ENCODE measurements at places on chromosomes 7 and 10.

- DNase-seq = no peak
- no peaks in the 10 kb centered on the region for H3K36me3 ChIP-seq
- H3K4me1 ChIP-seq = peaks cover 2% of the 10 kb centered on the region
These were observed 36.7 kb downstream of the GNG11 start for GRCh38 chr7:93958216-93958615.

DNA sequence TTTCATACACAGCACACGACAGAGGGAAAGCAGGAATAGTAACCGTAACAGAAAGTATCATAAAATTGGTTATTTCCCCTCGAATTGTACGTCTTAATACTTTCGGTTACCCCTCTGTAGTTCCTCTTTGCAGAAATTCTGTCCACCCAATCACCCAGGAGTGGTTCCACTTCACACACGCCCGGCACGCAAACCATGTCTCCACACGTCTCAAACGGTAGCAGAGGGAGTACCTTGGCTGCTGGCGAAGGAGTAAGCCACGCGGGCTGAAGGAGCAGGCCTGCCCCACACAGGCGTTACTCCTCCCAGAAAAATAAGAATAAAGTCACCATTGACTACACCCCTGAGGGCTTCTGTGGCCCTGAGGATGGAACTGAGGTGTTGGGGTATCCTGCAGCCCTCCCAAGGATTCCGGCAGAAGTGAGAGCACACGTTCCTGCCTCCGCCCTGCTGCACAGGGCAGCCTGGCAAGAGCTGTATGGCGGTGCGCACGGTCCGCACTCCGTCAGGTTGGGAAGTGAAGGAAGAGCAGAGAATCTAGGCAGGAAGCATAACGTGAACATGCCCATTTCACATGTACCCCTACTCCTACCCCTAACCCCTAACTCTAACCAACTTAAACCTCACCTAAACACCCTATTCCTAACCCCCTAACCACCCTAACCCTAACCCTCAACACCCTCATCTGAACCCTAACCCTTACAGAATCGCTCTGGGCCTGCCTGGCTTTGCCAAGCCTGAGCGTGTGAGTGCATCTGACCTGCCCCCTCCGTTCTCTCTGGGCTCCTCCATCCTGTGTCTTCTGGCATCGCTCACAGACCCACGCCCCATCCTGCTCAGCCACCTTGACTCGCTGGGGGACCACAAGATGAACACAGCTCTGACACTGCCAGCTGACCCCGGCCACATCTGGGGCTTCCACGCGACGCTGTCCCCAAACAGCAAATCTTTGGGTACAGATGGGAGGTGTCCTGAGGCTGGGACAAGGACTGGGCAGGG lies 18.2 kb downstream of the GPR146 start:
- peaks cover 54% of the 10 kb centered on the region for H3K4me1 ChIP-seq
- H3K4me3 ChIP-seq = peak overlapping the region; percentile 52
- peaks cover 8% of the 10 kb centered on the region for H3K27me3 ChIP-seq
- peak; percentile 54 for DNase-seq
- H3K36me3 ChIP-seq = peaks cover 3% of the 10 kb centered on the region
- peak overlapping the region; percentile 65 for H3K27ac ChIP-seq

DNA sequence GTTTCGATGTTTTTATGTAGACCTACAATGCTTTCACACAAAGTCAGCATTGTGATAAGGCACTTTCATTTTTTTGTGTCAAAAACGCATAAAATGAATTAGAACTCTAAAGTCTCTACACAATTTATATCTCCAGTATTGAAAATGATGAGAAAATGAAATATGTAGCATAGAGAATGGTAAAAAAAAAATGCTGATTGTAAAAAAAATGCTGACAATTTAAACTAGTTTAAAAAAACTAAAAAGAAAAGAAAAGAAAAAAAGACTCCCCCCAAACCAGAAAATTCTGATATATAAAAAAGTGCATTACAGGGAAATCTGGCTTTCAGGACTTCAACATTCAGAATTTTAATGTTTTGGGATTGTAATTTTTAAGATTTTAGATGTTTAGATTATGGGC lies 148.1 kb downstream of the FZD1 start:
- no peak for DNase-seq
- H3K27me3 ChIP-seq = no peaks in the 10 kb centered on the region
- no peaks in the 10 kb centered on the region for H3K4me1 ChIP-seq
- H3K4me3 ChIP-seq = no peak overlapping the region
- no peak overlapping the region for H3K27ac ChIP-seq

DNA sequence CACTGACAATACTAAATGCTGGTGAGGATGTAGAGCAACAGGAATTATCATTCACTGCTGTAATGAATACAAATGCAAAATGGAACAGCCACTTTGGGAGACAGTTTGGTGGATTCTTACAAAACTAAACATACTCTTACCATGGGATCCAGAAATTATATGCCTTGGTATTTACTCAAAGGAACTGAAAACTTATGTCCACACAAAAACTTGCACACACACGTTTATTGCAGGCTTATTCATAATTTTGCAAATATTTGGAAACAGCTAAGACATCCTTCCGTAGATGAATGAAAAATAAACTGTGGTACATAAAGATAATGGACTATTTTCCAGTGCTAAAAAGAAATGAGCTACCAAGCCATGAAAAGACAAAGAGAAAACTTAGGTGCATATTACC lies 69.6 kb downstream of the SEM1 start:
- DNase-seq = no peak
- no peaks in the 10 kb centered on the region for H3K27me3 ChIP-seq
- H3K4me1 ChIP-seq = no peaks in the 10 kb centered on the region

GRCh38 chr10:22927166-22927565 lies 687 bp upstream of the ARMC3 start:
- H3K27ac ChIP-seq = no peak overlapping the region
- H3K36me3 ChIP-seq = no peaks in the 10 kb centered on the region
- peaks cover 11% of the 10 kb centered on the region for H3K4me1 ChIP-seq
- no peak for DNase-seq
- H3K4me3 ChIP-seq = no peak overlapping the region
- peaks cover 6% of the 10 kb centered on the region for H3K27me3 ChIP-seq

GRCh38 chr7:94142281-94142680 lies 138.1 kb upstream of the BET1 start:
- H3K36me3 ChIP-seq = no peaks in the 10 kb centered on the region
- H3K4me3 ChIP-seq = no peak overlapping the region
- no peak overlapping the region for H3K27ac ChIP-seq

- no peak for DNase-seq
- no peak overlapping the region for H3K27ac ChIP-seq
- no peaks in the 10 kb centered on the region for H3K36me3 ChIP-seq
- H3K27me3 ChIP-seq = no peaks in the 10 kb centered on the region
These were observed 28.4 kb downstream of the CDK6 start for GRCh38 chr7:92808006-92808405.

DNA sequence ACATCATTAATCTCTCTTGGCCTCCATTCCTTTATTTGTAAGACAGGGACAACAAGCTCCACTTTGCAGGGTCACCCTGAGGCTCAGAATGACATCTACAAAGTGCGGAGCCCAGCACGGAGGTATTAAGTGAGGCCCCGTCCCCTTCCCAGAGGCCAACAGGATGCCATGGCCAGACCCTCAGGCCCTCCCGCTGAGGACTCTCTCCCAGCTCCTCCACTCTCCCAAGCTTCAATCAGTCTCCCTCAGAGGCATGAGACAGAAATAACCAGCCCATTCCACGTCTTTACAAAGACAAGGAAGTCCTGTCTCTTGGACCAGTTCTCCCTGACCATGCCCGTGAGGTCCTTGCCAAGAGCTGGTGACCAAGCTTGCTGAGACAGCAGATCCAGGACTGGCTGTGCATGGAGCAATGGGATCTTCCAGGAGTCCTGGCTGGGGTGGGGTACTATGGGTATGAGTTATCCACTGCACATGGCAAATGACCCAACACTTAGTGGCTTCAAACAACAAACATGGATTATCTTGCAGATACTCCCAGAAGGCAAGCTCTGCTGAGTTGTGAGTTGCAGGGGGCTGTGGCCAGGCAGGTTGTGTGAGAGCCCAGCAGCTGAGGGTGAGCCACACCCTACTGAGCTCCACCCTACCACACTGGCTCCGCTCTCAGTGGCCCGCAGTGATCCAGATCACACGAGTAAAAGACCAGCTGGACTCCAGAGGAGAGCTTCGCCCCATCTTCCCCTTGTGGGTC lies 4.3 kb upstream of the PPIF start:
- no peaks in the 10 kb centered on the region for H3K36me3 ChIP-seq
- no peak overlapping the region for H3K27ac ChIP-seq
- H3K27me3 ChIP-seq = no peaks in the 10 kb centered on the region
- H3K4me3 ChIP-seq = no peak overlapping the region
- H3K4me1 ChIP-seq = peaks cover 4% of the 10 kb centered on the region
- no peak for DNase-seq

DNA sequence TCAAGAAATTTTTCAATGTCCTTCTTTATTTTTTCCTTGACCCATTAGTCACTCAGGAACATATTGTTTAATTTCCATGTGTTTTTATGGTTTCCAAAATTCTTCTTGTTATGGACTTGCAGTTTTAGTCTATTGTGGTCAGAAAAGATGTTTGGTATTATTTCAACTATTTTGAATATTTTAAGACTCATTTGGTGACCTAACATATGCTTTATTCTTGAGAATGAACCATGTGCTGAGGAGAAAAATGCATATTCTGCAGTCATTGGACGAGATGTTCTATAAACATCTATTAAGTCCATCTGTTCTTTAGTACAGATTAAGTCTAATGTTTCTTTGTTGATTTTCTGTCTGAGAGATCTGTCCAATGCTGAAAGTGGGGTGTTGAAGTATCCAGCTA lies 42.3 kb upstream of the MDFIC start:
- H3K4me3 ChIP-seq = no peak overlapping the region
- H3K27me3 ChIP-seq = no peaks in the 10 kb centered on the region
- no peaks in the 10 kb centered on the region for H3K4me1 ChIP-seq
- peaks cover 3% of the 10 kb centered on the region for H3K36me3 ChIP-seq

DNA sequence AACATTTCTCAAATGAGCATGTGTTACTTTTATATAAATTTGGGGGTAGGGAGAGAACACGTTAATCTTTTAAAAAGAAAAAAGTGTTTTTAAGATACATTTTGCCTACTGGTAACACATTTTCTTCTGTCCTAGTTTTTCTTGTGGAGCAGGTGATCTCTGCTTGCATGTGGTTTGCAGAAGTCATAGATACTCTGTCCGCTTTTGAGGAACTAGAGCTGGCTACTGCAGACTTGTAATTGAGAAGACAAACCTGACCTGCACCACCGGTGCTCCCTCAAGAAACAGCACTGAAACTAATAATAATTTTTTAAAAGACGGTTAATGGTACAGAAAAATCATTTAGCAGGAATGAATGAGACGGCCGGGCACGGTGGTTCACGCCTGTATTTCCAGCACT lies 243.1 kb downstream of the KIAA1217 start:
- H3K27ac ChIP-seq = no peak overlapping the region
- H3K4me3 ChIP-seq = no peak overlapping the region
- no peaks in the 10 kb centered on the region for H3K27me3 ChIP-seq
- no peaks in the 10 kb centered on the region for H3K36me3 ChIP-seq
- no peaks in the 10 kb centered on the region for H3K4me1 ChIP-seq

GRCh38 chr10:122420624-122421007 lies 33.8 kb upstream of the ARMS2 start:
- no peak overlapping the region for H3K4me3 ChIP-seq
- no peak for DNase-seq
- peaks cover 51% of the 10 kb centered on the region for H3K36me3 ChIP-seq
- H3K27me3 ChIP-seq = no peaks in the 10 kb centered on the region

- DNase-seq = no peak
- no peaks in the 10 kb centered on the region for H3K27me3 ChIP-seq
- H3K4me1 ChIP-seq = no peaks in the 10 kb centered on the region
- H3K27ac ChIP-seq = no peak overlapping the region
These were observed 15.3 kb downstream of the EDRF1 start for GRCh38 chr10:125734823-125735222.

- H3K36me3 ChIP-seq = no peaks in the 10 kb centered on the region
- no peak overlapping the region for H3K27ac ChIP-seq
- H3K4me1 ChIP-seq = no peaks in the 10 kb centered on the region
- peaks cover 15% of the 10 kb centered on the region for H3K27me3 ChIP-seq
These were observed 78.1 kb upstream of the IMMP2L start for GRCh38 chr7:111640416-111640815.

- H3K4me3 ChIP-seq = no peak overlapping the region
- H3K4me1 ChIP-seq = peaks cover 66% of the 10 kb centered on the region
- no peak for DNase-seq
- peak overlapping the region; percentile 14 for H3K27ac ChIP-seq
- H3K36me3 ChIP-seq = peaks cover 41% of the 10 kb centered on the region
- no peaks in the 10 kb centered on the region for H3K27me3 ChIP-seq
These were observed 208.3 kb downstream of the JAZF1 start for GRCh38 chr7:27972276-27972675.

- no peaks in the 10 kb centered on the region for H3K36me3 ChIP-seq
- H3K4me1 ChIP-seq = peaks cover 6% of the 10 kb centered on the region
- H3K27ac ChIP-seq = no peak overlapping the region
- H3K27me3 ChIP-seq = no peaks in the 10 kb centered on the region
These were observed 111.4 kb downstream of the BAMBI start for GRCh38 chr10:28788762-28789161.

GRCh38 chr7:101754424-101755159 lies 62.8 kb upstream of the CUX1 start:
- H3K27ac ChIP-seq = peak overlapping the region; percentile 30
- peaks cover 3% of the 10 kb centered on the region for H3K27me3 ChIP-seq
- no peaks in the 10 kb centered on the region for H3K36me3 ChIP-seq
- H3K4me1 ChIP-seq = peaks cover 13% of the 10 kb centered on the region

DNA sequence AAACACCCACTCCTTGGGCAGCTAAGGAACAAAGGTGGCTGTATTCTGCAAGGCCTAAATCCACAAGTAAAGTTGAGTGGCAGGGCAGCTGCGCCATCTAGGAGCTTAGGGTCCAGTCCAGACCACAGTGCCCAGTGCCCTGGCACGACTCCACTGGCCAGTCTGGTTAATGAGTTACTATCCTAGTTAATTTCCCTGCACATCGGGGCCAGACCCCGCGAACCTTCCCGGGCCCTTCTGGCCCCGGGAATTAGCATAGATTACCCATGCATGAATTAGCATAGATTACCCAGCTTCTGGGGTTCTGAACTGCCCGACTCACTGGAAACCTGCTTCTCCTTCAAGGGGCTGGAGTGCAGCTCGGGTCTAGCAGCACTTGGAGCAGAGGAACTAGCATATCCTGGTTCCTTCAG lies 3.2 kb upstream of the EMX2 start:
- no peak for DNase-seq
- no peak overlapping the region for H3K27ac ChIP-seq
- peaks cover 11% of the 10 kb centered on the region for H3K4me1 ChIP-seq
- H3K36me3 ChIP-seq = no peaks in the 10 kb centered on the region

GRCh38 chr7:48309720-48310119 lies 138.5 kb downstream of the ABCA13 start:
- no peak for DNase-seq
- no peaks in the 10 kb centered on the region for H3K27me3 ChIP-seq
- H3K27ac ChIP-seq = no peak overlapping the region
- no peak overlapping the region for H3K4me3 ChIP-seq
- H3K36me3 ChIP-seq = no peaks in the 10 kb centered on the region

- H3K27me3 ChIP-seq = peaks cover 4% of the 10 kb centered on the region
- no peak for DNase-seq
These were observed 28.8 kb upstream of the JCAD start for GRCh38 chr10:30088178-30088577.
